ENCODE measurements at places on chromosomes 7 and 10.

GRCh38 chr7:117251687-117252086 lies 71.2 kb downstream of the WNT2 start:
- DNase-seq: no peak

DNA sequence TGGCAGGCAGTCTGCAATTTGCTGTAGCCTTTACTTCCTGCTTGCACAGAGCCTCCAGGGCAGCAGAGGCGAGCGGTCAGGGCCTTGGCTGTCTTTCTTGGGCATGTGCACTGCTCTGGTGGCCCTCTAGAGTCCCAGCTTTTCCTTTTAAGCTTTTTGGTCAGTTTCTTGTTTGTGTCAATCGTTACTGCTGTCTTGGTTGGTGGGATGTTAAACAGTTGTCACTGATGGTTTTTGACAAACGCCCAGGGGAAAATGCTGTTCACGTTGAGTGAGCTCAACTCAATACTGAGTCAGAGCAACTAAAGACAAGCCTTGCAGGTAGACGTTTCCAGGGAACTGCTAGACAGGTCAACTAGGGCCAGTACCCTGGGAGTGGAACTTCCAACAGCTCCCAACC lies 14.0 kb downstream of the PRKRIP1 start:
- no peak for DNase-seq

DNA sequence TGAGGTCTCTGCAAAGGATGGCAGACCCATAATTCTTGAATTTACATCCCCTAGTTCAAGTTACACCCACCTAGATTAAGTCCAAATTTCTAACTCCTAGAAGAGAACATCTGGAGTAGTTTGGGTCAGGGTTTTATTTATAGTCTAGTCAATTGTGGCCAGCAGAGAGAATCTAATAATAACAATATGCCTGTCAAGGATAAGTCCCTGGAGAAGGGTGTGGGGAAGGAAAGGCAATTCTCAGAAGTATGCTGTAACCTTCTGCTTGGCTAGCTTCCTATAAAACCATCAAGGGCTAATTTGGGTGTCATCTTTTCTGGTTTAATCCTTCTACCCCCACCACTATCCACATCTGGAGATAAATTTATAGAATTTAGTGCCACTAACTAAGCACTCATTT lies 52.8 kb upstream of the SEMA3E start:
- no peak for DNase-seq

DNA sequence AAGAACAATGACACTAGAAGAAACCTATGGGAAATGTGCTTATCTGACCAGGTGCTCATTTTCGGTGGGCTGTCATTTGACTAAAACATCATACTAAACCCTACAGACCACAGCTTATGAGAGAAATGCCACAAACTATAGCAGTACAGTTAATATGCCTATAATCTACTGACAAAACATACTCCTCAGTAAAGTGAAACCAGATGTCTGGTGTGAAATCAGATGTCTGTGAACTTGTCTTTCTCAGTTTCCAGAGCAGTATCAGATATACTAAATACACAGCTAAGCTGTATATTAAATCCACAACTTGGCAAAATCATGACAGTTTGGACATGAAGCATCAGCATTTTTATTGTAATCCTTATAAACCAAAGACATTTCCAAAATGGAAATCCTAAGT lies 3.3 kb downstream of the IMMP2L start:
- no peak for DNase-seq

DNA sequence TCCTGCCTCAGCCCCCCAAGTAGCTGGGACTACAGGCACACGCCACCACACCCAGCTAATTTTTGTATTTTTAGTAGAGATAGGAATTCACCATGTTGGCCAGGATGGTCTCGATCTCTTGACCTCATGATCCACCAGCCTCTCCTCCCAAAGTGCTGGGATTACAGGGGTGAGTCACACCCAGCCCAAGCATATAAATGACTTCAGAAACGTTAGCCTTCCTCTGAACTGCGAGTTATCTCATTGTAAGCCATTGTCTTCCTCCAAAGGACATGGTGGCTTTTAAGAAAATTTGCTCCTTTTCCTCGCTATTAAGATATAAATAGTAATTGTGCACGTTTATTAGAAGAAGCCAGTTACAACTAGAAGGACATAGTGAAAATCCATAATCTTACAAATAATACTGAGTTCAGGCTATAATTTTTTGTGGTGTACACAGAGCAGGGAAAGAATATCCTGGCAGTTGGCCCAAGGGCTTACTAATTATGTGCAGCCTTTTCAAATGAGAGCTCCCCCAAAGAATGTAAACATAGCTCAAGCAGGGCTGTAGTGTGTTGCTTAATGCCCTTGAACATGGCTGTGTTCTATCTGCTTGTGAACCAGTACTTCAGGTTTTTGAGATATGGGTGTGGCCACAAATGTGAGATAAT lies 495.8 kb downstream of the PARD3 start:
- DNase-seq: no peak

GRCh38 chr7:2162959-2163358 lies 69.8 kb downstream of the MAD1L1 start:
- DNase-seq: no peak

DNA sequence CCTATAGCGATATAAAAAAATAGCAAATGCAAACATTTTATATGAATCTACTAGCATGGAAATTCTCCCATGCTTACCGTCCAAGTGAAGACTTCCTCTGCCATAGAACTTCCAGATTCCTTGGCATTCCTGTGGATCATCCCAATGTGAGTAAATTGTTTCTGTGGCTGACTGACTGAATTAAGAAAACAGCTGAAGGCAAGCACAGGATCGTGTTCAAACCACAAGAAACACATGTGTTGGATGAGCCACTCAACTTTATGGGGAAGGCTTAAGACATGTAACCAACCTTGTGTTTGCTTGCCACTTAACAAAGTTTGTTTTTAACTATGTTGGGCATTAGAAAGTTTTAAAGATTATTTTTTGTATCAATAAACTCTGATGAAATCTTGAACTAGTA lies 2.6 kb upstream of the MYPN start:
- no peak for DNase-seq

Measured in amygdala (tissue), 56 donors.